CD8-positive, alpha-beta memory T cell (primary cell): ENCODE measurements at places on chromosomes 3 and 15.

DNA sequence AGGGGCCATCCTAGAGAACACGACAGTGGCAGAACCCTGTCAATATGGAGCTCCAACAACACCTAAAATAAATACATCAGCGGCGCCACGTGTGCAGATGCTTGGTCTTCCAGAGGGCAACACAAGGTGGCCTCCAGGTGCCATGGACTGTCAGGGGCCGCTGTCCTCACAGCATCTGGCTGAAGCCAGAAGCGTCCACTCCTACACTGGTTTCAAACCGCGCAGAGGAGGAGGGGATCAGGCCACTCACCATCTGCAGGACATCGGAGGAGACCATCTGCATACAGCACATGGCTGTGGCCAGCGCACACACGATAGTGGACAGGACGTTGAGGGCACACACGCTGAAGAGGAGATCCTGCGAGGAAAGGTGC lies 118.2 kb downstream of the NSMCE3 start:
- DNase-seq, result no peak

DNA sequence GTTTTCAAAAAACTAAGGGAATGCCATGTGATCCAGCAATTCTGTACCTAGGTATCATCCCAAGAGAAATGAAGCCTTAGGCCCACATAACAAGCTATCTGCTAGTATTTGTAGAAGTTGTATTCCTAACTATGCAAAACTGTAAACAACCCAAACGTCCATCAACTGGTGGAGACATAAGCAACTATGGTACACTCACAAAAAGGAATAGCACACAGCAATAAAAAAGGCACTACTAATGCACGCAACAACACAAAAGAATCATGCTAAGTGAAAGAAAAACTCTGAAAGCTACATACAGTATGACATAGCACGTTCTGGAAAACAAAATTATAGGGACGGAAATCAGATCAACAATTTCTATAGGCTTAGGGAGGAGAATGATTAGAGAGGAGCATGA lies 15.3 kb downstream of the USP50 start:
- DNase-seq, result no peak

DNA sequence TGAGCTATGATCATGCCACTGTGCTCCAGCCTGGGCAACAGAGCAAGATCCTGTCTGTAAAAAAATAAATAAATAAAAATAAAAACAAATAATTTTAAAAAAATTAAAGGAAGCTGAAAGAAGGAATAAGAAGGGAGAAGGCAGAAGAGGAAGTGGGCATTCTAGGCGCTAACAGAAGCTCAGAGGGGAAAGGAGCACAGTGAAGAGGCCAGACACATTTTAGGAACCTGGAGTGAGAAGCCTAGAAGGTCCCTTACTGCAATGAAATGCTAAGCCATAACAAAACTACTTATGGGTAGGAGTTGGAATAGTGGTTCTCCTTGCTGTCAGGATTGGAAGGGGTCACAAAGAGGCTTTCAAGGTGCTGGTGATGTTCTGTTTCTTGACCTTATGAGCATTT lies 64.0 kb downstream of the ITGB5 start:
- DNase-seq, result no peak

GRCh38 chr15:39553947-39554693 lies 26.8 kb upstream of the THBS1 start:
- no peak for DNase-seq
